ENCODE measurements at places on chromosomes 7 and 10.

DNA sequence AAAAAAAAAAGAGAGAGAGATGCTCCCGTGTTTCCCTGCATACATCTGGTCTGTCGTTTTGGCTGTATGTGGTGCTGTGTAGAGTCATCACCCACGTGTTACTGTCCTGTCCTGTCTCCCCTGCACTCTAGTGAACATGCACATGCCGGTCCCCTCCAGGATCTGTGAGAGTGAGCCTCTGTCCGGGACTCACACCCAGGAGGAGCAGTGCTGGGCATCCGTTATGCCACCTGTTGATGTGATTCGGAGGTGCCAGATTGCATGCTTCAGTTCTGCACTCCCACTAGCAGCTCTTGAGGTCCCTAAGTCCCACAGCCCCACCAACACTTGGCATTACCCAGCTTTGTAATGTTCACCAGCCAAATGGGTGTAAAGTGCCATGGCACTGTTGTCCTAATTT is 16.4 kb downstream of the GHRHR start:
- DNase-seq: no peak

DNA sequence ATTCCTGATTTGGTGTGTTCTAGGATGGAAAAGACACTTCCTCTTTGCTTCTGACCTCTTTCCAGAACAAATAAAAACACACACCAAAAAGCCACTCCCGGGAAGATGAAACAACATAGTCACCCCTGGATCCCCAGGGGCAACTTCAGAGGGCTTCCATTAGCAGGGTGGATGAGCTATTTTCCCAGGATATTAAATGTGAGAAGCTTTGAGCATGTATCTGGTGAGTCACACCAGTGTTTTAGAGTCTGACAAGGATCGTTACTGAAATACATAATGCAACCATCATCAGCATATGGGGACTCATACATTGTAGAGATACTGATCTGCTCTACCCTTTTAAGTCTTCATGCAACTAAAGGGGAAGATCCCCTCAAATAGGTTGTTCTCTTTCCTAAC is 115.5 kb upstream of the ZNF438 start:
- DNase-seq: no peak

GRCh38 chr10:121608469-121609190 is 10.4 kb upstream of the FGFR2 start:
- DNase-seq: peak; percentile 31

- no peak for DNase-seq
These were observed 89.8 kb downstream of the MRPL32 start for GRCh38 chr7:43022008-43022407.

DNA sequence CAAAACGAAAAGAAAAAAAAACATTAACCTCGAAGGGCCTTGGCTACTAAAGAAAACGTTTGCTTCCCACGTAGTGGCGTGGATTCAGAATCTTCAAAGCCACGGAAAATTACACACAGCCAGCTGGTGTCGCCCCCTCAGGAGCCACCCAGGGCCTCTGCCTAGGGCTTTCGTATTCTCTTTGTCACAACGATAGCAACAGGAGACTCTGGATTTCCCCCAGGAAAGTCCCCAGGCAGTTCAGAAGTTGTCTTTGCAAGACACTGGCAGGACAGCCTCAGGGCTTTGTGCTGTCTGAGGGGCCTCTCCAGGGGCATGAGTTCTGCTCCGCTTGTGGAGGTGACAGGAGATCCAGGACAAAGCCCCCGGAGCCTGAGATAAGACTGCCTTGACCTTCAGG is 150.2 kb upstream of the INSYN2A start:
- DNase-seq: peak; percentile 9

DNA sequence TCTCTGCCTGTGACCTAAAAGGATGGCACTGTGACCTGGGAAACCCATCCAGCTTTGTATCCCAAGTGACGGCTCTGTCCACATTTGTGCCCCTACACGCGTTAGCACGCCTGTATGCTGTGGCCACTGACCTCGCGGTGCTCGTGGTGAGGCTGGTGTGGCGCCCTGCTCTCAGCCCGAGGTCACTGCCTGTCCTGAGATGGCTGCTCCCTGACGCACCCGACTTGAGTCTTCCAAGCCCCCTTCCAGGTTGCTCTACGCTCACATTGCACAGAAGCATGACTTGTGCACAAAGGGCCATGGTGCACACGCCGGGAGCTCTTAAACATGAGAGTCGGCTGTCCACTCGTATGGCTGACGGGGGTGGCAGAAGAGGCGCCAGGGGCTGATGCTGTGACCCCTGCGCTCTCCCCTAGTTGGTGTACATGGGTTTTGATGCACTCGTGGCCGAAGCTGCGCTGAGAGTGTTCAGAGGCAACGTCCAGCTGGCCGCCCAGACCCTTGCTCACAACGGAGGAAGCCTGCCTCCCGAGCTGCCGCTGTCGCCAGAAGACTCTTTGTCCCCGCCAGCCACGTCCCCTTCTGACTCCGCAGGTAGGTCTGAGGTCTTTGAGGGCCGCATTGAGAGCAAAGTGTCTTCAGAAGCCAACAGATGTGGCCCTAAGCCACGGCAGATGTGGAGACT is 33.5 kb downstream of the WDR86 start:
- DNase-seq: no peak

DNA sequence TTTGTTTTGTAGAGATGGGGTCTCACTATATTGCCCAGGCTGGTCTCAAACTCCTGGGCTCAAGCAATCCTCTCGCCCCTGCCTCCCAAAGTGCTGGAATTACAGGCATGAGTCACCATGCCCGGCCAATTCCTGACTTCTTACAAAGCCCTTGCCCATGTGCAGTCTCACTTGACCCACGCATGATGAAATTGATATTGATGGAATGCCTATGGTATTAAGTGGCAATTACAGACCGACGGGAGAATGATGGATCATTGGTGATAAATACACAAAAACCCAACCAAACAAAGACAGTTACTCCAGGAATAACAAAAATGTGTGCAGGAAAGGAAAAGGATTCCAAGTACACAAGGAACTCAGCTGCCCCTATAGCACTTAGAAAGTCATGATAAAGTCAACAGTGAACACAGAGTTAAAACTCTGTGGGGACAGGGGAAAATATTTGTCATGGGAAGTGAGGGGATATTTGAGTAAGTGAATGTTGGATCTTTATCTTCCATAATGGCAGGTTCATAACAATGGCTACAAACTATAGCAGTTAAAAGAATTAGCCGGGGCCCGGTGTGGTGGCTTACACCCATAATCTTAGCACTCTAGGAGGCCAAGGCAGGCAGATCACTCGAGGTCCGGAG is 21.6 kb downstream of the HIP1 start:
- no peak for DNase-seq

GRCh38 chr10:15801641-15802040 is 58.7 kb downstream of the MINDY3 start:
- no peak for DNase-seq

DNA sequence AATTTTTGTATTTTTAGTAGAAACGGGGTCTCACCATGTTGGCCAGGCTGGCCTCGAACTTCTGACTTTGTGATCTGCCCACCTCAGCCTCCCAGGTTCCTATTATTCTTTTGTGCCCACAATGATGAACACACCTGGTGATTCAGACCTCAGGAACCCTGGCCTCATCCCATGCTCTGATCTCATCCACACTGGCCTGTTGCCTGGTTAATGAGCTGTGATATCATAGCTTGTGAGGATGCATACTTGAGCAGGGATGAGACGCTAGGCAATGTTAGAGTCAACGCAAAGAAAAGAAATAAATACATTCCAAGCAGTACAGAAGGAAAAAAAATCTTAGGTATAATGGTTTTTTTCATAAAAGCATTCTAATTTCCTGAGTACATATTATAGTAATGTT is 82.4 kb upstream of the RNF32 start:
- no peak for DNase-seq

DNA sequence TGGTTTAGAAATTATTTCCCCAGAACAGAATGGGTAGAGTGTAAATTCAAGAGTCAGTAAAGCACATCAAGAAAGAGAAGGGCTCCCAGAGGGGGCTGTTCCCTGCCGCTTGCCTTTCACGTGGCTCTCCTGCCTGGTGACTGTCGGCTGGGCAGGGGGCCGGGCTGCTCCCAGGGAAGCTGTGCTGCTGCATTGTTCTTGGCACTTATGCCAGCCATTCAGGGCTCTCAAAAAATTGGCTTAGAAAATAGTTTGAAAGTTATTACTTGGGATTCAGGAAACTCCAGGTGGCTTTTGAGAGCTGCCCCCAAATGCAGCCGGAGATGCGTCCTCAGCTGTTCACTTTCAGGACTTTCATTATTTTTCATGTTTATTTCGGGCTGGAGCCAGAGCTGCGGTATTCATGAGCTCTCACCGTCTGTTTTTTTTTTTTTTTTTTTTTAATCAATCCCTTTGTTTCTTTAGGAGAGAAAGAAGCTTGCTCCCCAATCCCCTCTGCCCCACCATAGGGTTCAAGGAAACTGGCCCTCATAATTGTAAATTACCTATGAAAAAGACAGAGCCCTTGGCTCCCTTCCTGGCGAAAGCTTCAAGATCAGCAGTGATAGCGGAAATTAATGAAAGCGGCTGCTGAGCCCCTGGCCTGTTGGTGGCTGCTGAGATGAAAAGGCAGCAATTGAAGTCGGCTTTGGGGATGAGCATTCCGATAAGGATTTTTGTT is 94.1 kb downstream of the SORCS3 start:
- no peak for DNase-seq

GRCh38 chr10:28970231-28970630 is 292.9 kb downstream of the BAMBI start:
- no peak for DNase-seq

DNA sequence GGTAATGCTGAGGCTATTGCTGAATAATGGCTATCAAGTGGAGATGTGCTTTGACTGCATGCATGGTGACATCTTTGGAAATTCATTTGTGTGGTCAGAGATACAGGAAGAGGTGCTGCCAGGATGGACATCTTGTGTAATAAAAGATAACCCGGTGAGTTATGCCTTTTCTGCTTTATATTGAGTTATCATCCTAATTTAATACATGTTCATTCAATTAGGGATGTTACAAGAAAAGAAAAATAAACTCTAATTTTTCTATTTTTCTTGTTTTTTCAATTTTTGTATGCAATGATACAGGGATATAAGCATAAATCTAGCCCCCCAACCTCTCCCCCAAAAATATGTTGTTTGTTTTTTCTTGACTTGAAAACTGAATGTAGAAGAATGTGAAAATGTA is 26.4 kb upstream of the LMOD2 start:
- no peak for DNase-seq
